ENCODE measurements at places on chromosomes 2 and 18.

DNA sequence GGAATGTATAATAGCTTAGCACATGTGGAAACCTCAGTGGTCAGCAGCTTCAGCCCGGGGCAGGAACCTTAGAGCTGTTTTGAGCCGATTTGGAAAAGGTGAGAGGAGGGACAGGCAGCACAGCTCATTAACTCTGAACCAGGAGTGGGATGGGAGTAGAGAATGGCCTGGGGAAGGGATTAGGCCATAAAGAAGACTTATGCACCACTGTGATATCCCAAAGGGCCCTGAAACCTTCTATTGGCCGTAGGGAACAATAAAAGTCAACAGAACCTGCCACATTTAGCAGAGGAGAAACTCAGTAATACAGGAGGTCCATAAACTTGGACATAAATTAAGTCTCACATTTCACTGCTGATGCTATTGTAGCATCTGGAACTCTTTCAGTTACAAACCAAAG, 124.2 kb upstream of the REV1 start:
- DNase-seq, result no peak

GRCh38 chr2:105725388-105725787, 19.3 kb upstream of the NCK2 start:
- no peak for DNase-seq

DNA sequence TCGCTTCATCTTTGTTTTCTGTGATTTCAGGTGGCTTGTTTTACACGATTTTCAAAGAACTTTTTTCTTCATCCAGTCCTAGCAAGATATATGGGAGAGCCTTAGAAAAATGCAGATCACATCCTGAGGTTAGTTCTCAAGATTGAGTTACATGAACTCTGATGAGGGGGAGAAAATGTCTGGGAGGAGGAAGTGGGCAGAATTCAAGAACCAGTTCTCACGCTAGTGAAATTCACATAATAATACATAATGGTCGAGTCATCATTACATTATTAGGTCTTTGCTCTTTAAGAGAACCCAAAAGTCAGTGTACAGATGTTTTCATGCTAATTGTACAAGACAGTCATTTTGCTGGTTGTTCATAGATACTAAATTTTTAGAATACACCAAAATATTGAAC, 7.0 kb downstream of the TIMM21 start:
- DNase-seq, result no peak

DNA sequence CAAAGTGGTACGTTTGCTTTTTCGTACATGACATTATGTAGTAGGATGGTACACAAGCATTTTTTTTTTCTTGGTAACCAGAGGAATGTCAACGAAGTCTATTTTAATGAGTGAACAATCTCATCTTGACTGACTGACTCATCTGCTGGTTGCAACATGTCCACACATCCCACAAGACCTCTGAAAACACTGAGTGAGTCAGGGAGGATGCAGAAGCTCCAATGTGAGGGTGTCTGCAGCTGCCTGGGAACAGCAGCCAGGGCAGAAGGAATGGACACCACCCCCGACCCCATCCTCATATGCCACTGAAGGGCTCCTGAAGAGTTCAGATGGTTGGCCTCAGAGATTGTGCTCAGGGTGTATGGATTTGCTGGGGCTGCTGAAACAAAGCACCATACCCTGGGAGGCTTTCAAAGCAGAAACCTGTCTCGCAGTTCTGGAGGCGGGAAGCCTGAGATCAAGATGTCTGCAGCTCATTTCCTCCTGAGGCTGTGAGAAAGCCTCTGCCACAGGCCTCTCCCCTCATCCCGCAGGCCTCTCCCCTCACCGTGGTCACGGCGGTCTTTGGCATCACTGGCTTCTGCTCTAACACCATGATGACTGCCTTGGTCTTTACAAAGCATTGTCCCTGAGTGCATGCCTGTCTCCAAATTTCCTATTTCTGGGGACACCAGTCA, 124.6 kb downstream of the LRATD1 start:
- no peak for DNase-seq

- no peak for DNase-seq
These were observed 342.2 kb upstream of the LRRTM4 start for GRCh38 chr2:77864426-77864825.

GRCh38 chr2:126644630-126645191, 11.2 kb upstream of the GYPC start:
- no peak for DNase-seq

GRCh38 chr2:157190151-157190550, 67.4 kb upstream of the GALNT5 start:
- DNase-seq, result no peak

- no peak for DNase-seq
These were observed 274.6 kb upstream of the CCDC68 start for GRCh38 chr18:55233857-55234256.

- DNase-seq, result peak; percentile 56
These were observed 63.9 kb upstream of the ASAP2 start for GRCh38 chr2:9142551-9143263.

GRCh38 chr2:191150600-191151330, at the start of gene STAT4:
Gene STAT4, minus strand, starts transcription at chr2:191150994. Its CDS starts 2,791 bp downstream, at chr2:191148203.
- DNase-seq, result no peak

DNA sequence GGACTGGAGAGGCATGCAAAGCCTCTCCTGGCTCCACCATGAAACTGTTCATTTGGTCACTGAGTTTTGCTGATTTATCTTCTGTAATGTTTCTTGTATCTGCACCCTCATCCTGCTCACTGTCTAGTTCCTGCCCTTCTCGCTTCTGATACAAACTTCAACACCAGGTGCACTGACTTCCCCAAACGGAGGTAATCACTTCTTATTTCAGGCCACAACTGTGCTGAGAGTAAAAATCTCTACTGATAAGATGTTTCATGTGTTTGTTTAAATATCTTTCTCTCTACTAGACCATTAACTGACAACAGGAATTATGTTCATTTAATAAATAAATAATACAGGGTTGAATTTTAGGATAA, 10.9 kb upstream of the NT5C1B start:
- no peak for DNase-seq

- DNase-seq, result no peak
These were observed 561.1 kb upstream of the ZNF804A start for GRCh38 chr2:184037273-184037672.

DNA sequence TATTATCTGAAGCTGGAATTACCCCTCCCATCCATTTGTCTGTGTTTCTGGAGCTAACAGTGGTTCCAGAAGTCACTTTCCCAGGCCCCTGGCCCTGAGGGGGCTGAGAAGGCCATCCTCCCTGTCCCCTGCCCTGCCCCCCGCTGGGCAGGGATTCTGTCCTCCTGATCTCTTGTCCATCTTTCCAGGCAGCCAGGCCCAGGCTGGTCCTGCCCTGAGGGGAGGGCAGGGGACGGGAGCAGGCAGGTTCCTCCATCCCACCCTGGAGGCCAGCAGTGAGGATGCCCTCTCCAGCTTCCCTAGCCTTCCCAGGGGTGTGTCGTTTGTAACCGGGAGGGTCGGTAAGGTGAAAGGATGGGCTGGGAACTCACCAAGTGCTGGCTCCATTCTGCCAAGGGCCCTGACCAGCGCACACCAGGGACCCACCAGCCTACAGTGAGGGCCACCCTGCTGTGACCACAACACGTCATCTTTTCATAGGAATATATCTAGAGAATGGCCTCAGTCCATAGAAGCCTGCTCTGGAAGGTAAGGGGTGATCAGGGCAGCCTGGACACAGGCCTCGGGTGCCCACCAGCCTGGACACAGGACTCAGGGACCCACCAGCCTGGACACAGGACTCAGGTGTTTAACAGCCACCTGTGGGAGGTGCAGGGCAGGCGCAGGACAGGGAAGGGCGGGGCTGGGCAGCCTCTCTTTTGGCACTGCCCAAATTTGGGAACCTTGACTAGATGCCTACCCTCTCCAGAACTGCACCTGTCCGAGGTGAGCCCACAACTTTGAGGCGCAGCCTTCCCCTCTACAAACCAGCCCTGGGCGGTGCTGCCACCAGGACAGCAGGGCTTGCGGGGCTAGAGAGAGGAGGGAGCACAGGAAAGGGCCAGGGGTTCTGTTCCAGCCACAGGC, 35.8 kb upstream of the GPC1 start:
- no peak for DNase-seq

DNA sequence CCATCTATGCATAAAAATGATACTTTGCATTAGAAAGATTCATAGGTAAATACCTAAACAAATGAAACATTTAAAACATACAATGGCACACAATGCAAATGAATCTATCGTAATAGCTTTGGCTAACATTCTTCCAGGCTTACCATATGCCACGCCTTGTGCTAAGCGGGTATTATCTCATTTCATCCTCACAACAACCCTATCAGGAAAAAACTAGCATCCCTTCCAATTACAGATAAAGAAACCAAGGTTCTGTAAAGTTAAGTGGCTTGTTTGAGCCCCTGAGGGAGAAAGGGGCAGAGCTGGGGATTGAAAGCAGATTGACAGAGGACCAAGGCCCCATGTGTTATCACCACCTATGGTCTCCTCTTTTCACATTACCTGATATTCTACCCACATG, 145.4 kb upstream of the ETAA1 start:
- no peak for DNase-seq

GRCh38 chr2:68588589-68588988, 54.8 kb upstream of the PROKR1 start:
- no peak for DNase-seq

DNA sequence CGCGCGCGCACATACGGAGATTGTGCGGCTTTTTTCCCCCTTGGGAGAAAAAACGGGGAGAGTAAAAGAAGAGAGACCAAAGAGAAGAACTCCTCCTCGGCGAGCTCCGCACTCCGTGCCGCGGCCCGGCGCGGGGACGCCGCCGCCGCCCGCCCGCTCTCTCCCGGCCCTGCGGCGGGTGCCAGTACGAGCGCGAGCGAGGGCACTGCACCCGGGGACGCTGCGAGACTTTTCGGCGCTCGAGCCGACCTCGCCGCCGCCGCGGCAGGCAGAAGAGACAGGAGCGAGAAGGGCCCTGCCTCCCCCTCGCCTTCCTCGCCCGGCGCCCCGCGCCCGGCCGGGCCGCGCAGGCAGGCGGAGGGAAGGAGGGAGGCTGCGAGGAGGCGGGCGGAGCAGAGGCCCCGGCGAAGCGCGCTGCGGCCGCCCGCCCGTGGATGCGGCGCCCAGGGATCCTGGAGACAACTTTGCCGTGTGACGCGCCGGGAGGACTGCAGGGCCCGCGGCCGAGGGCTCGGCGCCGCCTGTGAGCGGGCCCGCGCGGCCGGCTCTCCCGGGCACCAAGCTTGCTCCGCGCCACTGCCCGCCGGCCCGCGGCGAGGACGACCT, 857 bp upstream of the INHBB start:
- DNase-seq, result no peak

DNA sequence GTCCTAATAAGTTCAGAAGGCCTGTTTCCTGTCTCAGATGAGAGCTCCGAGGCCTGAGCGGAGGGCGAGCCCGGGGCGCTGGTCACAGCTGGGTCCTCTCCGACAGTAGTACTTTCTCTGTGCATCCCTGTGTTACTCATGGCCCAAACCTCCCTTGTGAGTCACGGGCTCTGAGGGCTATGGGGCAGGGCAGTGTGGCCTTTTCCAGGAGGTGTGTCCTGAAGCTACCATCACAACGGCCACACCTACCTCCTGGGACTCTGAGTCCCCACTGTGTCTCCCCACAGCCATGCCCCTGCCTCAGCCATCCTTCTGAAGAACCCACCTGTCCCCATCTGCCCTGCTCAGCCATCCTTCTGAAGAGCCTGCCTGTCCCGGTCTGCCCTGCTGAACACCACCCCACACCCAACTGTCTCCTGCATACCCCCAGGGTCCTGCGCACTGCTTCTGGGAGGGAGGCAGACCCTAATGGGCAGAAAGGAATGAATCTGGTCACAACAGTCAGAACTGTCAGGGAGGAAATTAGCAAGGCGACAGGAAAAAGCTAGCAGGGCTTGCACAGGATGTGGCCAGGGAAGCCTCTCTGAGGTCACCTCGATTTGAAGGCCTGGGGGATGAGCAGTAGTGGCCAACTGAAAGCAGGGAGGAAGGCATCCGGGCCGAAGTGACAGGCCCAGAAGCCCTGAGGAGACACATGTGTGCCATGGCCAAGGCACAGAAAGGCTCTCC, 145.4 kb upstream of the RIOK3 start:
- no peak for DNase-seq

- DNase-seq, result no peak
These were observed 8.8 kb downstream of the SLC39A6 start for GRCh38 chr18:36120297-36120696.

DNA sequence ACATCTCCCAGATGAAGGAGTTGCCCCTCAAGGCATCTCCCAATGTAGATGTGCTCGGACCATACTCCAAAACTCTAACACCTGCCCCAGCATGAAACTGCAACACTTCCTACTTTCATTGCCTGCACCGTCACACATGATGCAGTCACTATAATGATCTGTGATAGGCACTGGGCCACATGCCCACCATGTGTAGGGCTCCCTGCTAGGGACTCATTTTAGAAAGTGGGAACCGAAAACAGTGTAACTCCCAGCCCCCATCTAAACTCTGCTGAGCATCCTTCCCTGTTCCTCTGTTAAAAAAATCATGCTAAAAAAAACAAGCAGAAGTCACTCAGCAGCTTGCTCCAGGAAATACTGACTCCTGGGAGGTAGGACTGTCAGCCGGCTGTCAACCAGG, 496.1 kb upstream of the RAB6C start:
- no peak for DNase-seq

GRCh38 chr2:173659509-173659908, 304.8 kb downstream of the CDCA7 start:
- no peak for DNase-seq

DNA sequence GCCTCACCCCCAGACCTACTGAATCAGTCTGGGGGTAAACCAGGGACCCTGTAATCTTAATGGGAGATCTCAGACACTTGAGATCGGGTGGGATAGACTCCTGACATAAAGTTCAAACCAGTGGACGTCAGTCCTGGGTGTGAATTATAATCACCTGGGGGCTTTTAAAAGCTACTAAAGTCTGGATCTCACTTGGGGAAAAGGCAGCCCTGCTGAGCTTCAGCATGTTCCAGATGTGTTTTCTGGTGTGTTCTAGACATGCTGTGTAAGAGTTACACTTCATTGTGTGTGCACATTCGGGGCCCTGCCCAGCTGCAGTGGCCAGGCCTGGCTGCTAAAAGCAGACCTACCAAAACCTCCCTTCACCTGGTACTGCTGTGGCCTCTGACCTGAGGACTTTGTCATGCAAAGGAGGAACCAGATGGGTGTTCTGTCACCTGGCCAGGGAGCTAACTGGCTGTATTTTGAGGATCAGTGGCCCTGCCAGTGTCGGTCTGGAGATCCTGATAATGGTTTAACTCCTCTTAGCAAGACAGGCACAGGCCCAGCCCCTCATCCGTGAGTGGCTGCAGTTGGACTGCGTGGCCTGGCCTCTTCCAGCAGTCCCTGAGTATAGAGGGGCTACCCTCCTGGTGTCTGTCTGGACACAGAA, 10.6 kb downstream of the RRM2 start:
- DNase-seq, result no peak

DNA sequence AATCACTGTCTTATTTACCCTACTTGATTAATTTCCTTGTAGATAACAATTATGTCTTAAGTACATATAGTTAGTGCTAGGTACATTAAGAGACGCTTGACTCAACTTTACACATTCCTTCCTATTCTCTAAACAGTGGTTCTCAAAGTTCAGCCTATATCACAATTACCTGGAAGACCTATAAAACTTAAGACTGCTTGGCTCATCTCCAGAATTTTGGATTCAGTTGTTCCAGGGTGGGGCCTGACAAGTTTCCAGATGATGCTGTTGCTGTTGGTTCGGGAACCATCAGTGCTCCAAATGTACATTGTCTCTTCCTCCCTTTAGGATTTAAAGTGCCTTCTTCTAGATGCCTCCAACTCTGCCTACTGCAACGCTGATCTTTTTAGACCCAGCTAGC, 4.0 kb downstream of the PPP3R1 start:
- no peak for DNase-seq
